Activated CD4-positive, alpha-beta T cell treated with anti-CD3 and anti-CD28 coated beads, Interleukin-2, amount 10 ng/mL, durations not matched to agents 24 days and 14 days (primary cell): ENCODE measurements at places on chromosomes 12 and 14. TPM values are rescaled to one million over a fixed set of nuclear protein-coding genes. Genes with fewer than 3 reads are reported as not detected.

Gene ULK1
- total RNA-seq: 25.3 and 25.7 TPM in 2 replicates

Gene ANO4
- not detected in 2 replicates for total RNA-seq

- H3K27ac ChIP-seq: no peak overlapping the region
- no peaks in the 10 kb centered on the region for H3K36me3 ChIP-seq
- DNase-seq: no peak
- H3K4me1 ChIP-seq: no peaks in the 10 kb centered on the region
- H3K27me3 ChIP-seq: no peaks in the 10 kb centered on the region
Observed at GRCh38 chr12:129467289-129467688, 436.5 kb downstream of the TMEM132D start.

- DNase-seq: no peak
- no peak overlapping the region for H3K27ac ChIP-seq
- peaks cover 4% of the 10 kb centered on the region for H3K4me1 ChIP-seq
- H3K36me3 ChIP-seq: no peaks in the 10 kb centered on the region
- no peak overlapping the region for H3K4me3 ChIP-seq
Observed at GRCh38 chr14:50212726-50213125, 18.7 kb downstream of the SOS2 start.

- H3K27ac ChIP-seq: no peak overlapping the region
- H3K4me1 ChIP-seq: peaks cover 35% of the 10 kb centered on the region
- peak; percentile 77 for DNase-seq
- H3K36me3 ChIP-seq: peaks cover 14% of the 10 kb centered on the region
- H3K4me3 ChIP-seq: peak overlapping the region; percentile 94
Observed at GRCh38 chr14:103716091-103716801, 636 bp downstream of the ZFYVE21 start.

DNA sequence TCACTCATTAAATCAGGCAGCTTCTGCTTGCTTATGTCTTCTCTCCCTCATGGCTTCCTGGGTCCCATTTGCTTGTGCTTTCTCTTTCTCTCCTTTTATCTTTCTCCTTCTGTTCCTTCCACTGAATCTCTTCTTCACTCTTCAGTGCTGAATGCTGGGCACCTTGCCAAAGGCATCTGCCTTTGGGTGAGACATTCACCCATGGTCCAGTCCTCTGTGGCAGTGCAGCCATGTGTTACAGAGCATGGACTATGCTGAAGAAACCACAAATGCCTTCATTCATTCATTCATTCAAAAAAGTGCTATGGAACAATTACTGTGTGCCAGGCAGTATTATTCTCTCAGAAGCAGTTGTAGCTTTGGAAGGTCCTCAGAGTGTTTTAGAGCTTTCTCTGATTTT is 344.4 kb upstream of the STXBP6 start:
- no peaks in the 10 kb centered on the region for H3K27me3 ChIP-seq
- H3K4me1 ChIP-seq: no peaks in the 10 kb centered on the region
- H3K27ac ChIP-seq: no peak overlapping the region
- H3K4me3 ChIP-seq: no peak overlapping the region
- H3K36me3 ChIP-seq: no peaks in the 10 kb centered on the region

GRCh38 chr12:49335118-49335954 is 1.7 kb downstream of the C1QL4 start:
- peaks cover 74% of the 10 kb centered on the region for H3K27me3 ChIP-seq
- peaks cover 19% of the 10 kb centered on the region for H3K36me3 ChIP-seq
- no peak for DNase-seq
- peaks cover 21% of the 10 kb centered on the region for H3K4me1 ChIP-seq
- H3K4me3 ChIP-seq: peak overlapping the region; percentile 24

- H3K27me3 ChIP-seq: no peaks in the 10 kb centered on the region
- H3K4me1 ChIP-seq: no peaks in the 10 kb centered on the region
- DNase-seq: no peak
- H3K36me3 ChIP-seq: no peaks in the 10 kb centered on the region
- no peak overlapping the region for H3K27ac ChIP-seq
- H3K4me3 ChIP-seq: no peak overlapping the region
Observed at GRCh38 chr14:36132826-36133225, 43.7 kb downstream of the PTCSC3 start.

- no peak overlapping the region for H3K4me3 ChIP-seq
- no peaks in the 10 kb centered on the region for H3K27me3 ChIP-seq
- no peak overlapping the region for H3K27ac ChIP-seq
Observed at GRCh38 chr14:95413289-95414215, 93.8 kb upstream of the CLMN start.

Gene OR9K2
- not detected in 2 replicates for total RNA-seq

DNA sequence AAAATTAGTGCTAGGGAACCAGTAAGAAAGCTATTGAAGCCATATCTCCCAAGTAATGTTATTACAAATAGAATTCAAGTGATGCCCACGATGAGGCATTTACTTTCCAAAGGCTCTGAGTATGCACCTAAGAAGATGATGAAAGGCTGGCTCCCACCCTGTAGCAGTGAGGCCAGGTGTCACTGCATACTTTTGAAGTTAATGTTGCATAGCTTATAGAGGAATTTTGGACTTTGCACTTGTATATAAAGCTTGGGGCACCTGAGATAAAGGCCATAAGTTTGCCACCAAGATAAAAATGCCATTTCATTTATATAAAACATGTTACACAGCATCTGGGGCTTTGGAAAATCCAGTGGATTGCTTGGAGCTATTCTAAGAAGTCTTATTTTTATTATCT is 96.2 kb downstream of the PTPRB start:
- H3K27ac ChIP-seq: no peak overlapping the region
- H3K4me3 ChIP-seq: no peak overlapping the region
- no peaks in the 10 kb centered on the region for H3K4me1 ChIP-seq
- DNase-seq: no peak
- no peaks in the 10 kb centered on the region for H3K36me3 ChIP-seq
- no peaks in the 10 kb centered on the region for H3K27me3 ChIP-seq

DNA sequence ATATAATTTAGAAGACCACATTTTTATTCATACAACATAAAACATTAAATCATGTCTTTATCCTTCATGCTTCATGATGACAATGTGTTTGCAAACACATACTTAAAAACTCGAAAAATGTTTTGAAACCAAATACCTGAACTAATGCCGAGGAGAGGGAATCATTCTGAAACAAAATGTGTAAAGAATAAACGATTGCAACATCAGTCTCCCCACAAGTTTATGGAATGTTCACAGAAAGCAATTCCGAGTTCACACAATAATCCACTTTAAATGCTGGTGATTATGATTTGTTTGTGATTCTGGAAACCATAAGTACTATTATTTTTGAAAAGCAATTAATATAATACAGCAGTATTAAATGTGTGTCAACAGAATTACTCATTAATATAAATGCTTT is 84.5 kb upstream of the PDZRN4 start:
- no peak overlapping the region for H3K27ac ChIP-seq
- H3K4me3 ChIP-seq: no peak overlapping the region
- no peaks in the 10 kb centered on the region for H3K27me3 ChIP-seq
- no peaks in the 10 kb centered on the region for H3K36me3 ChIP-seq
- no peak for DNase-seq
- no peaks in the 10 kb centered on the region for H3K4me1 ChIP-seq

DNA sequence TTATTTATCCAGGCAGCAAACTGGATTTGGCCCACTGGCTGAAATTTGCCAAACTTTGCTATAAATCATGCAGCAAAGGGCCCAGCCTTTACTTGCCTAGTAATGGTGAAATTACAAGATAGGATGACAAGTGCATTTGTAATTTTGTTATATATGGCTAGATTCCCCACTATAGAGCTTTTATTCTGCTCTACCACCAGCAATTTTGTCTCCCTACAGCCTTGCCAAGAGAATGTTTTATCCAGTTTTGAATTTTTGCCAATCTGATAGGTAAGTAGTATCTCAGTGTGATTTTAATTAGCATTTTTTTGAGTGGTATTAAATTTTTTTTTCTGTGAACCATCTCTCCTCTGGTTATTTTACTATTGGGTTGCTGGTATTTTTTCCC is 161.6 kb downstream of the SLC41A2 start:
- H3K36me3 ChIP-seq: no peaks in the 10 kb centered on the region
- H3K4me3 ChIP-seq: no peak overlapping the region
- H3K27me3 ChIP-seq: peaks cover 18% of the 10 kb centered on the region

- peaks cover 18% of the 10 kb centered on the region for H3K27me3 ChIP-seq
- no peaks in the 10 kb centered on the region for H3K4me1 ChIP-seq
- no peak overlapping the region for H3K4me3 ChIP-seq
- H3K36me3 ChIP-seq: no peaks in the 10 kb centered on the region
Observed at GRCh38 chr14:76720382-76720813, 40.9 kb upstream of the VASH1 start.

DNA sequence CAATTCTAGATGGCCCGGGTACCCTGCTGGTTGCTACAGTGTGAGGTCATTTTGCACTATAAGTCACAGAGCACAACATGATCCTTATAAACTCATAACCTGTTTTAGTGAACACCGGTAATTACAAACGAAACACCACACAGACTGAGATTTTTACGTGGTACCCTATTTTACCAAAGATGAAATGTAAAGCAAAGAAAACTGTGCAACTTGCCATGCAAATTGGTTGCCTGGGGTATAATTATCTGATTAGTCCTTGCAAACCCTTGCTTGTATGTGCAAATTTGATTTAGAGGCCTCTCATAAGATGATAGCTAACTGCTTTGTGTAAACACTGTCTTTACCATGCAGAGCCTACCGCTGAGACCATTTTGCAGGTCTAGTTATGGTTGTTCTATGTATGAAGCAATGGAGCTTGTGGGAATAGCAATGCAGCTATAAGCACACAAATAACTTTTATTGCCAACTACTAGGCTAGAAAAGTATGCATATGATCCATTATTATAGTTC is 372.1 kb upstream of the FAR2 start:
- no peak overlapping the region for H3K4me3 ChIP-seq
- H3K27ac ChIP-seq: no peak overlapping the region
- DNase-seq: no peak
- H3K4me1 ChIP-seq: no peaks in the 10 kb centered on the region
- H3K36me3 ChIP-seq: no peaks in the 10 kb centered on the region
- no peaks in the 10 kb centered on the region for H3K27me3 ChIP-seq

GRCh38 chr12:19125325-19125724 is 4.2 kb upstream of the PLEKHA5 start:
- no peaks in the 10 kb centered on the region for H3K36me3 ChIP-seq
- DNase-seq: no peak
- H3K27ac ChIP-seq: peak overlapping the region; percentile 15
- H3K4me3 ChIP-seq: no peak overlapping the region
- peaks cover 16% of the 10 kb centered on the region for H3K27me3 ChIP-seq

DNA sequence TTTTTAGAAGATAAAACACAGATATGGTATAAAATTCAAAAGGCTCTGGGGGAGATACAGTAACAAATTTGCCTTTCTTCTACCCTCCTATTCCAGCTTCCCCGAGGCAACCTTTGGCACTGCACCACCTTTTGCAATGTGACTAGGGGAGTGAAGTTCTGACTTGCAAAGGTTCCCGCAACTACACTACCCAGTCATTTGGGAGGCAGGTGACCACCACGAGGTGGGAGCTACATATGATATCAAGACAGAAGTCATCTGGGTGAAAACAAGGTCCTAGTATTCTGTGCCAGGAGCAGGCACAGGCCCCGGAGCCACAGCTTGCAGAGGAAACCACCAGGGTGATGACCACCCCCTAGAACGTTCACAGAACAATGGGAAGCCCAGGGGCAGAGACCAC is 141.5 kb downstream of the TTC7B start:
- H3K36me3 ChIP-seq: no peaks in the 10 kb centered on the region
- peaks cover 32% of the 10 kb centered on the region for H3K4me1 ChIP-seq
- no peak overlapping the region for H3K27ac ChIP-seq
- DNase-seq: no peak
- no peaks in the 10 kb centered on the region for H3K27me3 ChIP-seq
